NCI-H1105 treated with DMSO at 0.1 percent for 48 hours (cell line): ENCODE measurements at places on chromosomes 12 and 14.
A peak's percentile ranks its signal among the peaks of the same experiment; 100 is the strongest.

DNA sequence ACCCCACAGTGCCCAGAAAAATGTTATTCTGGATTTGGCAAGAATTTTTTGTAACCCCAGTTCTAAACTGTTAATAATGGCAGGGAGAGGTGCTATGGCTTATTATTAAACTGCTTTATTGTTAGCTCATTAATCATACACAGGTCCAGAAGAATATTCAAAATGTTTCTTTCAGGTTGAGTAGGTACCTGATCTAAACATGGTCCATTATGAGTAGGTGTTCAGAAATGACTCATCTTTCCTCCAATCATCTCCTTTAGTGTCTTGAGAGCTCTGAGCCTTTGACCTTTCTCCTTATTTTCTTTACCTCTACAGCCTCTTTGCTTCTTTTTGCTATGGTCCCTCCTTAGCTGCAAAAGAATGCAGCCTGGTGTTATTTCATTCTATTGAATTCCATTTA is 211.0 kb upstream of the GARIN6 start:
- DNase-seq = no peak

DNA sequence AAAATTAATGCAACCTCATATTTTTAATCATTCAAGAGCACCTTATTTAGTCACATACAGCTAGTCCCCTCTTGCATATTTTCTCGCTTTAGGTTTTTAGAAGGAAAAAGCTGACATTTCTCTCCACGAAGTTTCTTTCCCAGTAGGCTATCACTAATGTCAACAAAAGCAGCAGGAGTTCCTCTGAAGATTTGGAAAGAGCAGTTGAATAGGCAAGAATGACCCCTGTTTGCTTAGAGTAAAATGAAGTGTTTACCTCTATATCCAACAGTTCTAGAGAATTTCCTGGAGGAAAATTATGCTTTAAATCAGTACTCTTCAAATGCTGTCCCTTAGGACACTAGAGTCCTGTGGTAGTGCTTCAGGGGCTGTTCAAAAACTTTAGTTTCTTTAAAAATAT is 188.1 kb upstream of the PRKD1 start:
- no peak for DNase-seq

DNA sequence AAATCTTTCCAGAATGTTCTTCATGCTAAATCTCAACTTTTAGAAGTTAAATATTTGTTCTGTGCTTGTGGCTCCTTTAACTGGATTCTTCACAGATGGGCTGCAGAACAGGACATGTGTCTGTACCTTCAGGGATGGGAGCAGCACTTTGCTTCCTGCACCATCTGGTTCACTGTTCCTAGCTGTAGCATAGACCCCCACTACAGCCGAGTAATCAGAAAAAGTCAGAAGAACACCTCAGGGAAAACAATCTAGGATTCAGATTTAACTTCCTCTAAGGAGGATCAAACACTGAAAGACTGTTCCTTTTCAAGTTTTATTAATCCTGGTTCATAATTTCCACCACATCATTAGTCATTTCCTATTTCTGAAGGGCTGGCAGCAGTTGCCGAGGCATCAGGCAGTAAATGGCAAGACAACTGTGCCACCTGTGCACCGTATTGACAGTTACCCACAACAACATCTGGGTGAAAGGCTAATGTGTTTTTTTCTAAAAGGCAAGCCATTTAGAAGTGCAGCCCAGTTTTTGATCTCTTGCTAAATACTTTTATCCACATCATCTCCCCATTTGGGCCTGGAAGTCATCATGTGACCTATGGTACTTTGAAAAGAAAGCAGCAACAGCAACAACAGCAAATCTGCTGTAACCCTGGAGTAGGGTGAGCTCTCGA is 212.8 kb upstream of the BMP4 start:
- DNase-seq = no peak

DNA sequence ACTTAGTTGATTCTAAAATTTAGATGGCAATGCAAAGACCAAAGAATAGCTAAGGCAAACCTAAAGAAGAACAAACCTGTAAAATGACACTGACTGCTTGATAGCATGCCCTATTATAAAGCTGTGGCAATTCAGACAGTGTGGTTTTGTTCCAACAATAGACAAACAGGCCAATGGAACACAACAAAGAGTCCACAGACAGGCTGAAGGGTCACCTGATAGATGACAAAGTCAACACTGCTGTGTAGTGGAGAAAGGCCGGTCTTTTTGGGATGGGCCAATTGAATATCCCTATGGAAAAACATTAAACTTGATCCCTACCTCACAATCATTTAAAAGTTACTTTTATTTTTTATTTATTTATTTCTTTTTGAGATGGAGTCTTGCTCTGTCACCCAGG is 33.8 kb upstream of the SLC25A3 start:
- DNase-seq = no peak

GRCh38 chr12:72286526-72286925 is 14.4 kb downstream of the TRHDE start:
- DNase-seq = no peak

DNA sequence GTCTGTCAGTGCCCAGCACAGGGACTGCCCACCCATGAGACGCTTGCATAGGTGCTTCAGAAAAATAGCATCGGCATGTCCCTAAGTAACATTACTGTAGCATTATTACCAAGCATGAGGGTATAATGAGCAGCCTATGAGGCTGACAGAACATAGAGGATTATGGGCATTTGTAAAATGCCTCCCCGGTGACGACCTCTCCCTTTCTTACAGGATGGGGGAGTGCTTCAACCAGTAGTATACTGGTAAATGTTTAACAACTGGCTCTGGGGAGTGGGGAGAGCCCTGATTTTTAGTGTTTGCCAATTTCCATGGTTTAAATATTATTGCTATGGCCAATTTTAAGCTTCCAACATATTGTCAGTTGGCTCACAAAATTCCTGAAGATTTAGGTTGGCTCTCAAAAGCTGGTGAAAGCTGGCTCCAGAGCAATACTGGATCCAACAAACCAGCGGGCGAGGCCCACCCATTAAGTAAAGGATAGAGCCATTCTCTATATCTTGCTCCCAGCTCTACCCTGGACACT is 104.5 kb downstream of the ETNK1 start:
- DNase-seq = no peak

DNA sequence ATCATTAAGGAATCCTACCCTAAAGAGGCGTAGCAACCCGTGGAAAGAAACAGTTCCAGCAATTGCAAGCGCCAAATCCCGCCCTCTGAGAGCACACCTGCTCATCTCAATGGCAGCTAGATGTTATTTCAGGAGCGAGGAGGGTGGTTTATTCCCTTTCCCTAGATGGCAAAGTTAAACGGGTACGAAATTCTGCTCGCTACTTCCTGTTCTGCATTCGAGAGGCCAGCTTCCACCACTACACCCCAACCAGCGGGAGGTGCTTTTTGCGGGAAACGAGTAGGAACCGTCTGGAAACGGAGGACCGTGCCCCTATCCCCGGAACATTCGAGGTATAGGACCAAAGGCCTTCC is 536 bp downstream of the VPS29 start:
- peak; percentile 57 for DNase-seq

DNA sequence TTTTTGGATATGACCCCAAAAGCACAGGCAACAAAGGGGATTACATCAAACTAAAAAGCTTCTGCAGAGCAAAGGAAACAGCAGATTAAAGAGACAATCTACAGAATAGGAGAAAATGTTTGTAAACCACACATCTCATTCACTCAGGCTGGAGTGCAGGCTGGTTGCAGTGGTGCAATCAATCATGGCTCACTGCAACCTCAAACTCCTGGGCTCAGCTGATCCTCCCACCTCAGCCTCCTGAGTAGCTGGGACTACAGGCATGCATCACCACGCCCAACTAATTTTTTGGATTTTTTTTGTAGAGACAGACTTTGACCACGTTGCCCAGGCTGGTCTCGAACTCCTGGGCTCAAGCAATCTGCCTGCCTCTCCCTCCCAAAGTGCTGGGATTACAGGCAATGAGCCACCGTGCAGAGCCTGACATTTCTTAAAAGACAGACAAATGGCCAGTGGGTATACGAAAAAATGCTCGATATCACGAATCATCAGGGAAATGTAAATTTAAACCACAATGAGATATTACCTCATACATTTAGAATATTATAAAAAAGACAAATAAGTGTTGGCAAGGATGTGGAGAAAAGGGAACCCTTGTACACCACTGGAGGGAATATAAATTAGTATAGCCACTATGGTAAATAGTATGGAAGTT is 9.8 kb downstream of the NCKAP5L start:
- DNase-seq = no peak

DNA sequence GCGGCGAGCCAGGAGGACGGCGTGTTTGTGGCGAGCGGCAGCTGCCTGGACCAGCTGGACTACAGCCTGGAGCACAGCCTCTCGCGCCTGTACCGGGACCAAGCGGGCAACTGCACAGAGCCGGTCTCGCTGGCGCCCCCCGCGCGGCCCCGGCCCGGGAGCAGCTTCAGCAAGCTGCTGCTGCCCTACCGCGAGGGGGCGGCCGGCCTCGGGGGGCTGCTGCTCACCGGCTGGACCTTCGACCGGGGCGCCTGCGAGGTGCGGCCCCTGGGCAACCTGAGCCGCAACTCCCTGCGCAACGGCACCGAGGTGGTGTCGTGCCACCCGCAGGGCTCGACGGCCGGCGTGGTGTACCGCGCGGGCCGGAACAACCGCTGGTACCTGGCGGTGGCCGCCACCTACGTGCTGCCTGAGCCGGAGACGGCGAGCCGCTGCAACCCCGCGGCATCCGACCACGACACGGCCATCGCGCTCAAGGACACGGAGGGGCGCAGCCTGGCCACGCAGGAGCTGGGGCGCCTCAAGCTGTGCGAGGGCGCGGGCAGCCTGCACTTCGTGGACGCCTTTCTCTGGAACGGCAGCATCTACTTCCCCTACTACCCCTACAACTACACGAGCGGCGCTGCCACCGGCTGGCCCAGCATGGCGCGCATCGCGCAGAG is 873 bp downstream of the PLXNC1 start:
- DNase-seq = peak; percentile 33

DNA sequence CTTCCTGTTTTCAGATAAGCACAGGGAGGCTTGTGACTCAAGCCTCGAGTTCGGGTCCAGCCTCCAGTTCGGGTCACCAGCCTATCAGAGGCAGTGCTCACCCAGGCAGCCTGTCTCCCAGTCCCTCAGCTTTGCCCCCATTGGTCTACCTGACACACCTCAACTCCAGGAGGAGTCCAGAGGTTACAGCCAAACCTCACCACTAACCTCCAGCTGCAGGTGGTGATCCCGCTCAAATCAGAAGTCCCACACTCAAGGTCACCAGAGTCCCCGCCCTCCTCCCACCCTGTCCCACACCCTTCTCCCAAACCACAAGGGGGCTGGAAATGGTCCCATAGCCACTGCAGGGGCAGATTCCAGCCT is 42.1 kb downstream of the KDM2B start:
- DNase-seq = peak; percentile 28

DNA sequence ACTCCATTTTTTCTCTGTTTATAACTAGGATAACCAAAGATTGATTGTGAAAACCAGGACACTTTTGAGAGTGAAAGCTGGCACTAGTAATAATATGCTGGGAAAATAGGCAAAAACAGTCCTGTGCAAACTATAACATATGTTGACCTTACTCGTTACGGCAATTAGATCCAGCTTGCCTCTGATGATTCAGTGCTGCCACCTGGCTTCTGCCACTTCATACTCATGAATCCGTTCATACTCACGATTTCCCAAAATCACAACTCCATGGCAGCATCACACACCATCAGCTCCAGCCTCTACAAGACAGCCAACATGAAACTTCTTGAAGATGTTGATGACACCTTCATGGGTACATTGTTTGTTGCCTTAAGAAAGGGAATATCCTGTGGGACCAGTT is 49.1 kb upstream of the CAND1 start:
- DNase-seq = peak; percentile 52

DNA sequence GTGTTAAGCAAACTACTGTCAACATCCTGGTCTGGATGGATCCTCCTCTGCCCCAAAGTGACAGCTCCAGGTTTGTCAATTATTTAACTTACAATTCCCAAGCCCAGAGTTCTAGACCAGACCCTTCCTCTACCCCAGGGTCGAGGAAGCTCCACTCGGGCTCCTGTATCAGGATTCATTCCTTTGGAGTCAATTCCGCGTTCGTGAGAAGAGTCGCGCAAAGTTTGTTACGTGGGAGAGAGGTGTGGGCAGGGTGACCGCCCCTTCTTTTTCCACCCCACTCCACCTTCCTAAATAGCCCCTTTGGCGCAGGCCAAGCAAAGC is 479 bp downstream of the SEL1L start:
- no peak for DNase-seq

GRCh38 chr12:66648033-66648735 is 30.7 kb downstream of the GRIP1 start:
- DNase-seq = peak; percentile 8

DNA sequence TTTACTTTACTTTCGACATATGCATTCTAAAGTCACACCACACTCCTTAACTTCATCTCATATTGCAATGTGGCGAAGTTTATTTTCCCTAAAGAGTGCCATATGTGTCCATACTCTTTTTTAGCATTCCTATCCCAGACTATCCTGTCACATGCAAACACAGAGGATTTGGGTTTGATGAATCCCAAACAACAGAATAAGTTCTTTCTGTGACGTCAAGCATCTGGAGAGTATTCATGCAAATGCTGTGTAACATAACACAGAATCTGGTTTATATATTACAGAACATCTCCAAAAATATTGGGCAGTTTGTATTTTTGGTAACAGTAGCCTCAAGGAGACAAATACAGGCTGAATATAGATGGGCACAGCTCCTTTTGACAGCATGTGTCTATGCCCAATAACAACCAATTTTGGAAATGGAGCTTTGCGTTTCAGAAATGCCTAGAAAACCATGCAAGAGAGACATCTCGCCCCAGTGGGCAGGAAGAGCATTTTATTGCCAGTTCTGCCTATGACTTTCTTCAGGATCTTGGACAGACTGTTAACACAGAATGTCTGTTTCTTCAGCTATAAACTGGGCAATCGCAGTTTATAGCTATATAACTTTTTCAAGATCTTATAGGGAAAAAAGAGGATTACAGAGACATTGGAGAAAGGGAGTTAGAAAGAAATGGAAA is 190.8 kb downstream of the ADAMTS20 start:
- no peak for DNase-seq
